ENCODE measurements at places on chromosomes 1 and 21.

GRCh38 chr1:68111519-68112436 is 61.4 kb upstream of the DIRAS3 start:
- DNase-seq = peak; percentile 79

- no peak for DNase-seq
These were observed 18.5 kb upstream of the VTCN1 start for GRCh38 chr1:117229217-117229616.

- DNase-seq = no peak
These were observed 144.6 kb downstream of the PGBD5 start for GRCh38 chr1:230281556-230281955.

- no peak for DNase-seq
These were observed 8.6 kb upstream of the EPHA2 start for GRCh38 chr1:16164213-16165072.

- no peak for DNase-seq
These were observed 7.8 kb downstream of the PODN start for GRCh38 chr1:53069663-53070327.

DNA sequence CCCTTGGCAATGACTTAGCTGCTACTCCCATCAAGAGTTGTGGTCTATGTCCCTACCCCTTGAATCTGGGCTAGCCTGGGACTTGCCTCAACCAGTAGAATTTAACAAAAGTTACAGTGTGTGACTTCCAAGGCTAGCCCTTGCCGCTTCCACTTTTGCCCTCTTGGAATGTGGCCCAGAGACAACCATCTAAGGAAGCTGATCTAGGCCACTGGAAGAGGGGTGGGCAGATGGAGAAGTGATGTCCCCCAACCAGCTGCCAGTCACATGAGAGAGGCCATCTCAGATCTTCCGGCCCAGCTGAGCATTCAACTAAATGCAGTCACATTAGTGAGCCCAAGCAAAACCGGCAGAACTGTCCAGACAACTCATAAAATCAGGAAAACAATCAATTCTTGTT is 115.1 kb downstream of the TOMM20 start:
- DNase-seq = no peak

DNA sequence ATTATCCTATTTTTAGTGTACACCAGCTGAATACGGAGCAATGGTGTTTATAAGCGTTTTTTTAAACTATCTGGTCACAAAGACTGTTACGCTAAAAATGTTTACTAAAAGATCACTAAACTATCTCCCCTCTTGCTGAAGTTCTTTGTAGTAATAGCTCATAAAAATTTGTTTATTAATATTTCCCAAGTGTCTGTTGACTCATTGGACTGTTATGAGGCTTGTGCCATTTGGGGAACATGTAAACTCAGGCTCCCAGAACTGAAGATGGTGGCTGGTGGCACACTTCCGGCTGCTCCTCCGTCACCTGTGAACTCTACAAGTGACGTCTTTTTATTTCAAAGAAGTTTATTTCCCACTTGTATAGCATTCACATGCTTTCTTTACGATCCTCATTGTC is 46.3 kb downstream of the AIDA start:
- no peak for DNase-seq

- no peak for DNase-seq
These were observed 647.1 kb downstream of the PTPRU start for GRCh38 chr1:29883411-29883832.

DNA sequence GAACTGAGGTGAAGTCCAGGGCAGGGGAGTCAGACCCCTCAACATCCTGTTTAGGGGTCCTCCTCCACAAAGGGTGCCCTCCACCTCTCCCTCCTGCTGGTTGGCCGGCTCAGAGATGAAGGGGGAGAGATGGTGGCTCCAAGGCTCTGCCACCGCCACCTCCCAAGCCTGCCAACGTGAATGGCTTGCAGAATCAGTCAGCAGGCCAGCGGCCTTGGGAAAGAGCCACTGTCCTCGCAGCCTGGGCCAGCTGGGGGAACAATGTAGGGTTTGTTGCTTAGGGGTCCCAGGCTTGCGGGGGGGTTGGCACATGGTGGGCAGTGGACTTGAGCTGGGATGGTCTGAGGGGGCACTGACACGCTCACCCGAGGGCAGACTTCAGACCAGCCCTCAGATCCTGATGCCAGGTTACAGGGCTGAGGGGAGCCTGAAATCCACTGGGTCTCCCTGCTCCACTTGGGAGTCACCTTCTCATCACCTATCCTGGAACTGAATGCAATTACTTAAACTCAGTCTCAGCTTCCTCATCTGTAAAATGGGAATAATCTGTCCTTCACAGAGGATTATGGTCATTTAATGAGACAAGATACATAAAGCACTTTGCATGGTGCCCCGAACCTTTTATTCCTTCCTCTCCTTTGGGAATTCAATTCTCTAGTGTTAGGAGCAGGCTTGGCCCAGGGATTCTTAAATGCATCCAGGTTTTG is 8.3 kb downstream of the GPR37L1 start:
- DNase-seq = no peak

DNA sequence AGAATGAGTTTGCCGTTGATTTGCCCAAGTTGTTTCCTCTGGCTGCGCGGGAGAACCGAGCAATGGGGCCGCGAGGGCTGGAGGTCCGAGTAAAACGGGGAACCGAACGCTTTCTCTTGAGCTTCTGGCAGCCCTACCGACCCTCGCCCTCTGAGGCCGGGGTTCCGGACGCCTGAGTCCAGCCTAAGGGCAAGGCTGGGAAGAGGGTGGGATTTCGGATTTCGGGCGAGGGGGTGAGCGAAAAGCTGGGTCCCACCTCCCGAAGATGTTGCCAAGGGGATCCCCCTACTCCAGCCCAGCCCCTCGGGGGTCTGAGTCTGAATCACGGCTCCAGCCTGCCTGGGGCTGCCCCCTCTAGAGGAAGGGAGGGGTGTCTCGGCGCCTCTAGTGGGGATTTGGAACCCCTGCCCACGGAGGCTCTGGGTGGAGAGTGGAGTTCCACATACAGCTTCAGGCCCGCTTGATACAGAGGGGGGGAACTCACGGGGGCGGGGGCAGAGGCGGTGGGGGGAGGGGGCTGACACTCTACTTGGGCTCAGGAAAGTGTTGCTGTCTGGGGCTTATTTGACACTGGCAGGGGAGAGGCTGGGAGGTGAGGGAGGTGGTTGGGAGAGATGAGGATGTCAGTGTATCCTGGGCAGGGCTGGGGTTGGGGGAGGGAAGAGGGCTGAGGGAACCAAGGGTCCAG is 617 bp downstream of the KIRREL1 start:
- DNase-seq = no peak

GRCh38 chr1:100298512-100298911 is 32.5 kb downstream of the RTCA start:
- DNase-seq = no peak

- DNase-seq = peak; percentile 81
These were observed 164.7 kb downstream of the GALNT2 start for GRCh38 chr1:230231774-230232145.

GRCh38 chr1:113247782-113248181 is 142.5 kb upstream of the MAGI3 start:
- no peak for DNase-seq

DNA sequence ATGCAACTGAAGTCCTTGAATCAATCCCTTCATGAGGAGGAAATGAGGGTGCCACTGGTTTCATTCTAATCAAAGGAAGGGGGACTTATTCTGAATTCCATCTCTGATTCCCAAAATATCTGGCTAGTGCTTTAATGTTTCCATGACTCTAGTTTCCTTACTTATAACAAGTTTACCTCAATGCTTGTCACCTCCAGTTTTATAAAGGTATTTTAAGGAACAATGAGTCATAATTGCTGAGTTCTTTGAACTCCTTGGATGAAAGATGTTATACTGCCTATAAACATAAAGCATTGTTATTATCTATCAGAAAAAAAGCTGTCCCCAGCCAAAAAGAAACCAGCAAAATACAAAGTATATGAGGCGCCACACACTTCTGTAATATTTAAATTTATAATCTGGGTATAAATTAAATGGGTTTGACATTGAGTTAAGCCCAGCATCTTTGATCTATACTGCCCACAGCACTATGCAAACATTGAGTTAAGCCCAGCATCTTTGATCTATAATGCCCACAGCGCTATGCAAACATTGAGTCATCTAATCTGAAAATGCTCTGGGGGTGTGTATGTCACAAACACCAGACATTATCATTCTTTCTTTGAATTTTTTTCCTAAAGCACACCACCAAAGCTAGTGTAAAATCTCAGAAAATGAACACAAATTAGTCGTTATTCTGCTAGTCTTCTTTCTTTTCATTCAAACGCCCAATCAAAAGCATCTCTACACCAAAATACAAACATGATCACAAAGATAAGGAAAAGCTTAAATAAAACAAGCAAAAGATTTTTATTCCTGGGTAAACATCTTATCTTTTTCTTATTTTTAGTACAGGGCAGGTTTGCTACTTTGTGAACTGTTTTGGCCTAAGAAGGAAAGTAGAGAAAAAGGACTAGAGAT is 11.5 kb upstream of the CXADR start:
- DNase-seq = no peak

DNA sequence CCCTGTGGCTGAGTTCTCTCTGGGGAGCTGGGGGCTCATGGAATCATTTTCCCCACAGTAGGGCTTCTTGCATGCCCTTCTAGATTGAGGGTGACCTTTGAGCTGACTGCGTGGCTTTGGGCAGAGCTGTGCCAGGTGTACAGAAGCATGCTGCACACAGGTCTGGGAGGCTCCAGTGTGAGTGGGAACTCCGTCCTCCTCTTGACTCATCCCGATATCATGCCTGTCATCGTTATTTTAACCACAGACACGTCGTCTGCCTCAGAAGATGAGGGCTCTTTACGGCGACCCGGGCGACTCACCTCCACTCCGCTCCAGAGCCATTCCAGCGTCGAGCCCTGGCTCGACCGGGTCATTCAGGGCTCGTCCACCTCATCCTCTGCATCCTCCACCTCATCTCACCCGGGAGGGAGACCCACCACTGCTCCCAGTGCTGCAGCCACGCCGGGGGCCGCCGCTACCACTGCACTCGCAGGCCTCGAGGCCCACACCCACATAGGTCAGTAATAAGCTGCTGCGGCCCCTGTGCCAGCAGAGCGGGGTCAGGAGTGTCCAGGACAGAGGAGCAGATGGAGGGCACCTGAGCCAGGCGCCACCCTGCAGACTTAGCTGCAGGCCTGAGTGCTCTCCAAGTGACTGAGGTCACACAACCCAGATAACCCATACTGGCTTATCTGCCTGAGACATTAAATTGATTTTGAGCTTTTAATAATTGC is 39.8 kb downstream of the DIP2A start:
- no peak for DNase-seq

- DNase-seq = no peak
These were observed 136.2 kb upstream of the RUNX3 start for GRCh38 chr1:25066256-25066655.

DNA sequence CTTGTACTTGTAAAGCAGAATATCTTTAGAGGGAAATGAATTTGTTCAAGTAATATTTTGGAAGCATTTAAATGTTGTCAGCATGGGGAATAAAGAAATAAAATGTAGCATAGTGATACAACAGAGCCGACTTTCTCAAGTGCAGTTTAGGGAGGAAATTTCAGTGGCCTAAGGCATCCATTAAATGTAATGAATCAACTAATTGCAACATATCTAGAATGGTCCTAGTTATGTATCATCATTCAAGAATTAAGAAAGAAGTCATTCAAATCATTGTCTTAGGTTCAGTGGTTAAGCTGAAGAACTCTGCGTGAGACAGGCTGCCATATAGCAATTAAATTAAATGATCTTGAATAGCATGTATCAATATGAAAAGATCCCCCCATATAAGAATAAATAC is 360.7 kb downstream of the TBX15 start:
- no peak for DNase-seq

DNA sequence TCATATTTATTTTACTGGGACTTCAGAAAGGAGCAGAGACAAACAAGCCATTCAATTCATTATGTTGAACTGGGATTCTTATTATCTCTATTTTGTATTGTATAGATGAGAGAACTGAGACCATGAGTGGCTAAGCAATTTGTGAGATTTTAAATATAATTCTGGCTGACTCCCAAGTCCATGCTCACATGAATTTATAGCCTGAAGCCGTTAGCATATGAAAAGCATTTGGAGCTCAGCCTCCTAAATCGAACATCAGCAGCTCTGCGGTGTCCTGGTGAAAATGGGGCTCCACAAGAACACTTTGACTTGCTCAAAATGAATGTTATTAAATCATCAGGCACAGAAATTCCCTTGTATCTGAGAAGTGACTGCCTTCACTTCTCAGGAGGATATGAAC is 96.8 kb upstream of the DPT start:
- DNase-seq = no peak

GRCh38 chr1:154349121-154349520 is 23.8 kb downstream of the ATP8B2 start:
- no peak for DNase-seq

DNA sequence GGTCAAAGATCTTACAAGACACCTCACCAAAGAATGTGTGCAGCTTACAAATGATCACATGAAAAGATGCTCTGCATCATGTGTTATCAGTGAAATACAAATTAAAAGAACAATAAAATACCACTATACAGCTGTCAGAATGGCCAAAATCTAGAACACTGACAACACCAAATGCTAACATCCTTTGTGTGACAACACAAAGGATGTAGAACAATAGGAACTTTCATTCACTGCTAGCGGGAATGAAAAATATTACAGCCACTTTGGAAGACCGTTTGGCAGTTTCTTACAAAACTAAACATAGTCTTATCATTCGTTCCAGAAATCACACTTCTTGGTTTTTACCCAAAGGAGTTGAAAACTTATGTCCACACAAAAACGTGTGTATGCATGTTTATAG is 20.6 kb upstream of the SELP start:
- DNase-seq = no peak

- no peak for DNase-seq
These were observed 12.9 kb downstream of the PTPN14 start for GRCh38 chr1:214538496-214538895.

GRCh38 chr1:101005871-101006270 is 19.7 kb downstream of the DPH5 start:
- DNase-seq = no peak

DNA sequence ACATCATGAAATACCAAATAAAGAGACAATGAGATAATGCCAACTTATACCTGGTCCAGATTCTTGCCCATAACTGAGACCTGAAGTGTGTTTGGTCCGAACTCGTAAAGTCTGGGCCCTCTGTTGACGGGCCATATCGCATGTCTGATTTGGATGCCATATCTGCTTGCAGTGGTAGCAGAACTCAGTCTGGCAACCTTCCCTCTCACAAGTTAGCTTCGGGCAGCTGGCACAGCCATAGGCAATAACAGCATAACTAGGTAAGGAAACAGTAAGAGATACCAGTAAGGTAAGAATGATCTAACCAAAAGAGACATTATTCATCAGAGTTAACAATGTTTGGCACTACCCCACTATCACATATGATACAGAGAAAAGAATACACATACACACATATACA is 15.1 kb downstream of the RNF19B start:
- DNase-seq = no peak

DNA sequence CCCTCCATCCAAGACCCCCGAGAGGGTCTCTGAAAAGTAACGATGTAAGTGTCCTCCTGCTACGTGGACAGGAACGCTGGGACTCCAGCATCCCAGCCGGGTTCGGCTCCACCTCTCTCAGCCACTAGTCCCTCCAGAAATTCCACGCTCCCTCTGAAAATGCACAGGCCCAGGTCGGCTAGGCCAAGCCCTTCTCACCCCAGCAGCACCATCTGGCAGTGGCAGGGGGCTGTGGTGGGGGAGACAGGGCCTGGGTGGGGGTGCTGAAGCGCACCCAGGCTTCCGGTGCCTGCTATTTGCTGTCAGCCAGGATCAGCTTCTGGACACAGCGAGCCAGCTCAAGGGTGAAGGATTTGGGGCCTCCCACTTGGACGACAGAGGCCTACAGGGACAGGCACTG is 73.3 kb downstream of the ARHGEF16 start:
- no peak for DNase-seq

- DNase-seq = no peak
These were observed 73.5 kb downstream of the RRAGC start for GRCh38 chr1:38786040-38786436.

- DNase-seq = no peak
These were observed 33.6 kb downstream of the NTPCR start for GRCh38 chr1:232983817-232984567.

All from Right ventricle myocardium inferior (tissue), 1 donor.